Lung microvascular endothelial cell (primary cell): ENCODE measurements at places on chromosomes 1 and 21.

DNA sequence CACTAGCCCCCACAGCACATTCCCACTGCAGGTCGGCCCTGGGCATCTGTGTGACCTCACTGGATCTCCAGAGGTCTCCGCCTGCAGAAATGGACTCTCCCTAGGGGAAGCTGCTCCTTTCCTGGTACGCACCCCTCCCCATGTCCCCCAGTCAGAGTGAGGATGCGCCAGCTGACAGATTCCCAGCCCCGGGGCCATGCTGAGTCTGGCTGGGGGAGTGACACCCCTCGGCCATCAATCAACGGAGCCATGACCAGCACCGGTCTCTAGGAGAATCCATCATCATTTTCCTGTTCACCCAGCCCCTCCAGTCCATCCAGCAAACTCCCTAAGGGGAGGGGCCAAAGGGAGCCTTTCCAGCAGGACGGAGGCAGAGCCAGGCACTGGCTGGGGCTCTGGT lies 68.7 kb upstream of the PAX7 start:
- no peak for DNase-seq

DNA sequence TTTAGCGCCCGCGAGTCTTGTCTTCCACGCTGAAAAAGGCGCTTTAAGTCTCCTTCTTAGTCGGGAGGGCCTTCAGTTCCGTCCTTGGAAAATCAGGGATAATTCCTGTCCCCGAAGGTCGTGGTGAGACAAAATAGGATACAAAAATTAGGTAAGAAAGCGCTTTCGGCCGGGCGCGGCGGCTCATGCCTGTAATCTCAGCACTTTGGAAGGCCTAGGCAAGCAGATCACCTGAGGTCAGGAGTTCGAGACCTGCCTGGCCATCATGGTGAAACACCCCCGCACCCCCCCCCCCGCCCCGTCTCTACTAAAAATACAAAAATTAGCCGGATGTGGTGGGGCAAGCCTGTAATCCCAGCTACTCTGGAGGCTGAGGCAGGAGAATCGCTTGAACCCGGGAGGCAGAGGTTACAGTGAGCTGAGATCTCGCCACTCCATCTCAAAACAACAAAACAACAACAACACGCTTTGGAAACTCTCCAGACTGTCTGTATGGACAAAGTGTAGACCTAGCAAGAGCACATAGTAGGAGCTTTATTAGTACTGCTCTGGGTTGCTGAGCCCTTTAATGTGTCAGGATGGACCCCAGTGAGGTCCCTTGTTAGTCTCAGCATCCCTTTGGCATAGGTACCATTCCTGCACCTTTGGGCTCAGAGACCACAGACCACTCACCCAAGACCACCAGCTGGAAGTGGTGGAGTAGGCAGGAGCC lies 790 bp upstream of the TMEM54 start:
- no peak for DNase-seq

- DNase-seq: peak; percentile 27
Observed at GRCh38 chr1:56992318-56993125, 26.7 kb upstream of the C8B start.

DNA sequence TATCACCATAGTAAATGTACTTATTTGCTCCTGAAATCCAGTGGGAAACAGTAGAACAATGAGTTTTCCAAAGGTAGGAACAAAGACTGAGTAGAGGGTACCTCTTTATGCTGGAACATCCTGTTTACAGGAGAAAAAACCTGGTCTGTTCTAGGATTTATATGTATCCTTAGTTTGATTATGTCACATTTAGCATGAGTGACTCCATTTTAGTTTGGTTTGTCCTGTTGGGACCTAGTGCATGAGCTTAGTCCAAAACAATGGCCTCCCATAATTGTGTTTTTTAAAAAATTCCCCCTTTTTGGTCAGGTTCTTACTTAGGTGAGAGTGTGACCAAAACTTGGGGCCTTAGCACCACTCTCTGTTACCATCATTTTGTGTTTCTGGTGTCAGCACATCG lies 3.5 kb upstream of the MRPL55 start:
- DNase-seq: no peak

GRCh38 chr1:226185141-226186036 lies 1.2 kb downstream of the ACBD3 start:
- DNase-seq: peak; percentile 7

DNA sequence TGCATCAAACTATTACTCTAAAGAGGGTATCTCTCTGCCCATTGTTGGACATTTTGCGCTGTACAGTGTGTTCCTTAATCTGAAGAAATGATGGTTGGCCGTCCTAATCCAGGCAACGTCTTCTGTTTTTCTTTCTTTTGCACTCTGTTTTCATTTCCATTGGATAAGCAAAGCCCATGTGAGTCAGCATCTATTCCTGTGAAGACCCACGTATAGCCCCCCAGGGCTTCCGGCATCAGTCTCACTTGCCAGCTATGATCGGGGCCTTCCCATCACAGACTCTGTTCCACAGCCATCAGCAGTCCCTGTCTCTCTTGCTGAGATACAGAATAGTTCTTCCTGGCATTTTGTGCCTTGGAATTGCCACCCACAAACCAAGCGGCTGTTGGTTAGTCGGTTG lies 29.2 kb upstream of the BRDT start:
- no peak for DNase-seq
